ENCODE measurements at places on chromosomes 2 and 18.

GRCh38 chr18:36769611-36770314, 59.0 kb downstream of the TPGS2 start:
- no peak for DNase-seq

DNA sequence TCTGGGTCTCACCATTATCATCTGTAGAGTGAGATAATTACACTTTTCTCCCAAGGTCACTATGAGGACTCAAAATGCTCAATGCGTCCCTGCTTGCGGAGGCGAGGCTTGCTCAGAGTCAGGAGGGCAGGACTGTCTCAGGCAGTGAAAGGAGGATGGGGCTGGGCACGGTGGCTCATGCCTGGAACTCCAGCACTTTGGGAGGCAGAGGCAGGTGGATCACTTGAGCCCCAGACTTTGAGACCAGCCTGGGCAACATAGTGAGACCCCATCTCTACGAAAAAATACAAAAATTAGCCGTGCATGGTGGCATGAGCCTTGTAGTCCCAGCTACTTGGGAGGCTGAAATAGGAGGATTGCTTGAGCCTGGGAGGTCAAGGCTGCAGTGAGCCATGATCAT, 1.8 kb upstream of the KCNIP3 start:
- no peak for DNase-seq

GRCh38 chr2:129794540-129794939, 184.9 kb upstream of the RAB6C start:
- DNase-seq: no peak

DNA sequence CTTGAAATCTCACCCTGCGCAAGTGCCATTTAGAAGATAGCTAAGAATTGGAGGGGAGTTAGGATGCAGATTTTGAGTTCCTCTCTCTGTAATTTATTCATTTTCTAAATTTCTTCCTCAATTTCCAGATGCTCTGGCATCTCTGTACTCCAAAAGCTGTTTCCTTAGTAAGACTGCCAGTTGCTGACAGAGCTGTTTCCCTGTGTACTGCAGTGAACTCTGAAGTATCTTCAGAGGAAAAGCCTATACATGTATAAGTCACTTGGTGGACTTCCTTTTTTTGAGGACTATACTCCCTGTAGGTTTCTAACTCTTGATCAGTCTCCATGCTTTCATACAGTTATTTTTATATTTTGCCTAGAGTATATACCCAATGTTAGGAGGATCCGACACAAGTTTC, 1.5 kb upstream of the RESP18 start:
- DNase-seq: no peak

DNA sequence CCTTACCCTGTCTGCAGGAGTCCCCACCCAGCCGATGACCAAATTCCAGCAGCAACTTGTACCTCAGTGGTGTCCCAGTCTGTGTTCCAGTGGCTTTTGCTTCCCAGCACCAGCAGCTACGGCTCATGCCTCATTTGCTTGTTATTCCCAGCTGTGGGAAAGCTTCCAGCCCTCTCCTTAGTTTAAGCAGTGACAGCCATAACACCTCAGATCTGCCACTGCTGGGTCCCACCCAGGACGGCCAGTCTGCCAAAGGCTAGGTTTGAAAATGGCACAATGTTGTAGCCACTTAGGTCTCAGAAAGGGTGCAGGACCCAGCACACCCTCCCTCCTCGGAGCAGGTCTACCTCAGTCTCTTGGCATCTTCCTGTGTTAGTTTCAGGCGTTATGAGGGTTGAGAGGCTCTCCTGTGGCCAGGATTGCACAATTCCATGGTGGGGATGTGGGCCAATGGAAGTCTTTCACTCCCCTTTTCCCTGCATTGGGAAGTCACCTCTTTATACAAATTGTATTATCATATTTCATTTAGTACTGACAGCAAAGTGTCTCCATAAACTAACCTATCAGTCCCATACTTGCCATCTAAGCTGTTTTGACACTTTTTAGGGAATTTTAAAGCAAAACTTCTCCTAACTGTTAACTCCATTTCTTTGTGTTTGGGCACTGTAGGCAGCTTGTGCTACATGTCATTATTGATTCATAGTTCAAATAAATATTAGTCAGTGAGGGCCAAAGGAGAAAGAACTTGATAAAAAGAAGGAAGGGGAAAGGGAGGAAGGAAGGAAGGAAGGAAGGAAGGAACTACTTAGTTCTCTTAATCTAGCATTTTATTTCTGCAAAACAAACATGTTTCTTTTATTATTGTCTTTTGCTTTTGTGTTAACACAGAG, 62.9 kb upstream of the FAM110C start:
- DNase-seq: no peak

DNA sequence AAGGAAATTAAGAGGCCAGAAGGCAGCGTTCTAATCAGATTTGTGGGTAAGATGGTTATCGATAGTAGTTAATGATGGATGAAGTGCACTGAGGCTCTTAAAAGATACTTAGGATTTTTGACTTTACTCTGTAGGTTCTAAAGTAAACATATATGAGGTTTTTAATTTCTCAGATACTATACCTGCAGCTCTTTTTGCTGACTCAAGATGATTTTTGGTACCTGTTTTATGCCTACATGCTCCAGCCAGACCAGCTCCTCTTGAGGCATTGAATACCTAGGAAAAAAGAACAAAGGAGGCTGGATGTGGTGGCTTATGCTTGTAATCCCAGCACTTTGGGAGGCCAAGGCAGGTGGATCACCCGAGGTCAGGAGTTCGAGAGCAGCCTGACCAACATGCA, 241.7 kb upstream of the FOSL2 start:
- no peak for DNase-seq

GRCh38 chr2:84057917-84058560, 401.0 kb downstream of the SUCLG1 start:
- no peak for DNase-seq

DNA sequence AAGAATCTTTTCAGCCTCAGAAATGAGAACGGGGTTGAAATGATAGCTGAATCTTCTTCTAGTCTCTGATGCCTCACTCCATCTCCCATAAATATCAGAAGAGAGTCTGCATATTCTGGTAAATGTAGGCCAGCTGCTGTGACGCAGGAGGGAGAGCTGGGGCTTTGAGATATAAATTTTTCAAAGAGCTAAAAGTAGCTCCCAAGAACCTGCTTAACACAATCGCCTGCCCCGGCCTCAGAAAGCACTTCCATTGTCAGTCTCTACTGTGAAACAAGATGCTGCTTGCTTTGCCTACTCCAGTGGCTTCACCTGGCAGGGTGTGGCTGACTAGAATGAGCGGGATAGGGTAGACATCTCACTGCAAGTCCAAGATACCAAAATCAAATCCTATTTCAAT, 105.0 kb upstream of the CCDC150 start:
- no peak for DNase-seq
